ENCODE measurements at places on chromosomes 6 and 20. TPM values are rescaled to one million over a fixed set of nuclear protein-coding genes. Genes with fewer than 3 reads are reported as not detected.
A peak's percentile ranks its signal among the peaks of the same experiment; 100 is the strongest.

DNA sequence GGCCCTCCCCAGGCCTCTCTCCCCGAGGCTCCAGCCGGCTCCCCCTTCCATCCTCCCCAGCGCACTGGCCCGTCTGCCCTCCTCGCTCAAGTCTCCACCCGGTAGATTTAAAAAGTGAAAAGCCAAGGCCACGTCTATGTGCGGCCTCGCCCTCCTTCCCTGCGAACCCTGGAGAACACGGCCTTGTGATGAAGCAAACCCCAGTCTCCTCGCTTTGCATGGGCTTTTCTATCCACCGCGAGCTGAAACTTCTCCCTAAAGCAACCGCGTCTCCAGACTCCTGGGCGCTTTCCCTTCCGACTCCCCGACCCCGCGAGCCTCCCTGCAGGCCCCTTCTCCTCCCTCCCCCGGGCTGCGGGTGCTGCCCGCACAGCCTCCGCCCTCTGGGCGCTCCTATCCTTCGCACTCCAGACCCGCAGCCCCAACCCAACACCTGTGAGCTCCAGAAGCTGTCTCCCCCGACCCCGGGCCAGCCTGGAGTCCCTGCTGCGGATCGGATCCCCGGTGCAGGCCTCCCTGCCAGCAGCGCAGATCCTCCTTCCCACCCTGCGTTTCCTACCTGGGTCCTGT is 265.2 kb upstream of the QKI start:
- H3K4me1 ChIP-seq: no peaks in the 10 kb centered on the region
- no peak overlapping the region for H3K4me3 ChIP-seq
- no peak for DNase-seq
- H3K27ac ChIP-seq: no peak overlapping the region
- no peaks in the 10 kb centered on the region for H3K36me3 ChIP-seq
- H3K27me3 ChIP-seq: no peaks in the 10 kb centered on the region

GRCh38 chr6:89495961-89496535 is 63.1 kb downstream of the ANKRD6 start:
- H3K36me3 ChIP-seq: no peaks in the 10 kb centered on the region
- no peak overlapping the region for H3K4me3 ChIP-seq
- H3K4me1 ChIP-seq: peaks cover 10% of the 10 kb centered on the region
- DNase-seq: no peak
- no peaks in the 10 kb centered on the region for H3K27me3 ChIP-seq
- H3K27ac ChIP-seq: no peak overlapping the region

PDYN gene
- total RNA-seq: not detected

DNA sequence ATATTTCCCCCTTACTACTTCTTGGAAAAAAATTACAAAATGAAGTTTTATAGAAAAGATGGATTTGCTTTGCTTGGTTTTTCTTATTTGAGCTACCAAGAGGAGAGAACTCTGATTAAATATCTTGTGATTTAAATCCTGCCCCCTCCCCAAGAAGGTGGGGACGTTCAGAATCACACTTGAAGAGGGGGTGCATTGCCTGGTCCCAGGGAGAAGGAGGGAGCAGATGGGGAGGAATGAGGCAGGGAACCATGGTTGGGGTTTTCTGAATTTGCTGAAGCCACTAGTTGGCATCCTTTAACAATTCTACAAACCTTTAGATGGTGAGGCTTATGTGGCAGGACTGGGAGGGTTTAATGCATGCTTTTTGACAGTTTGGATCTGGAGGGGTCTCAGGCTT is 5.5 kb downstream of the PCK1 start:
- H3K4me3 ChIP-seq: no peak overlapping the region
- H3K36me3 ChIP-seq: no peaks in the 10 kb centered on the region
- H3K27me3 ChIP-seq: no peaks in the 10 kb centered on the region
- no peak for DNase-seq
- H3K27ac ChIP-seq: no peak overlapping the region

GRCh38 chr6:135839121-135839520 is 12.4 kb upstream of the PDE7B start:
- H3K4me3 ChIP-seq: no peak overlapping the region
- no peaks in the 10 kb centered on the region for H3K36me3 ChIP-seq
- H3K27me3 ChIP-seq: peaks cover 98% of the 10 kb centered on the region
- DNase-seq: no peak
- peaks cover 5% of the 10 kb centered on the region for H3K4me1 ChIP-seq
- no peak overlapping the region for H3K27ac ChIP-seq

- DNase-seq: no peak
- no peaks in the 10 kb centered on the region for H3K4me1 ChIP-seq
- no peaks in the 10 kb centered on the region for H3K36me3 ChIP-seq
- no peak overlapping the region for H3K4me3 ChIP-seq
- no peak overlapping the region for H3K27ac ChIP-seq
- H3K27me3 ChIP-seq: peaks cover 3% of the 10 kb centered on the region
Measured at GRCh38 chr6:137724495-137725211, 142.4 kb upstream of the TNFAIP3 start.

DNA sequence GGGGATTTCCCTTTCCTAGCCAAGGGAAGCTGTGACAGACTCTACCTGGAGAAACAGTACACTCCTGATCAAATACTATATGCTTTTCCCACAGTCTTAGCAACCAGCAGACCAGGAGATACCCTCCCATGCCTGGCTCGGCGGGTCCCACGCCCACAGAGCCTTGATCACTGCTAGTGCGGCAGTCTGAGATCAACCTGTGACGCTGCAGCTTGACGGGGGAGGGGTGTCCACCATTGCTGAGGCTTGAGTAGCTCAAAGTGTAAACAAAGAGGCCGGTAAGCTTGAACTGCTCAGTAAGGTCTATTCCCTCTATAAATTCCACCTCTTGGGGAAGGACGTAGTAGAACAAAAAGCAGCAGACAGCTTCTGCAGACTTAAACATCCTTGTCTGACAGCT is 63.2 kb downstream of the WASF1 start:
- no peaks in the 10 kb centered on the region for H3K27me3 ChIP-seq
- no peak overlapping the region for H3K4me3 ChIP-seq
- H3K36me3 ChIP-seq: peaks cover 18% of the 10 kb centered on the region
- DNase-seq: no peak
- H3K4me1 ChIP-seq: peaks cover 4% of the 10 kb centered on the region
- H3K27ac ChIP-seq: no peak overlapping the region

DNA sequence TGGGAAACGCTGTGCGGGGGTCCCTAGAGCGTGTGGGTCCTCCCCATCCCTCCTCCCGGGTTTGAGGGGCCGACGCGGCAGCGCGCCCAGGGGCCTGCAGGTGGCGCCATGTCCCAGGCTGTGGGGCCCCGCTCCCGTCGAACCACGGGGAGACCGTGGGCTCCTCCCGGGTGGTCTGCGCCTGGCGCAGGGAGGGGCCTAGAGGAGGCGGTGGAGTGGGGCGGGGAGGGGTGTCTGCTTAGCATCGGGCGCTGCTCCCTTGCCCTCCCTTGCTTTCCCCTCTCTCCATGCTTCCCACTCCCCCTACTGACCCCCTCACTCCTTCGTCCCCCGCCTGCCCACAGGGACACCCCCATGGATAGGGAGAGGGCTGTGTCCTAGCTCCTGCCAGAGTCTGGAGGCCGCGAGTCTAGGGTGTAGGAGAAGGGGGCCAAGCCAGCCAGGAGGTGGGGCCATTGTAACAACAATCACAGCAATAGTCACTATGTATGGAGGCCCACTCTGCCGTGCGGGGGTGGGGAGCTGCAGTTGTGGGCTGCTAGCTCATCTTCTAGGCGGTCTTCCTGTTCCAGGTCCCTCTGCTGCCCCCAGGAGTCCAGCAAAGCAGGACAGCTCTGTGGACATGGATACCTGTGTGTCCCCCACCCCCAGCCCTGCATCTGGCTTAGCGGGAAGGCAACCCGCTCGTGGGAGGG is 51.7 kb downstream of the CHMP4B start:
- peaks cover 6% of the 10 kb centered on the region for H3K4me1 ChIP-seq
- H3K4me3 ChIP-seq: peak overlapping the region; percentile 38
- peak overlapping the region; percentile 52 for H3K27ac ChIP-seq
- peak; percentile 78 for DNase-seq

RAET1G gene
- not detected for total RNA-seq

DNA sequence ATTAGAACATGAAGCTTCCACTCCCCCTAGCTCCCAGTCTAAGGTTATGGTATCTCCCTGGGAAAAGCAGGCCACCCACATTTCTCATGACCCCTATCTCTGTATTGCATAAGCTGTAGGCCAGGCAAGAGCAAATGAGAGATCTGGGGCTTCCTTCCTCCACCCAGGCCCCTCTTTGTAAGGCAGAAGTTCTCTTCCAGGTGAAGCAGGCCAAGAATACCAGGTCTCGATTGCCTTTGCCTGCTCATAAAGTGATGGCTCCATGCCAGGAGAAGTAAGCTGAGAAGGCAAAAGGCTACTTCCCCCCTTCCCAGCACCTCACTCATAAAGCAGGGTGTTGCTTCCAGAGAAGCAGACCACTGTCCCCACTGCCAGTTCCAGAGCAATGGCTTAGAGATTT is 144.1 kb upstream of the KCNK16 start:
- no peaks in the 10 kb centered on the region for H3K36me3 ChIP-seq
- no peak overlapping the region for H3K4me3 ChIP-seq
- H3K27ac ChIP-seq: no peak overlapping the region
- H3K27me3 ChIP-seq: no peaks in the 10 kb centered on the region
- DNase-seq: no peak
- H3K4me1 ChIP-seq: no peaks in the 10 kb centered on the region

DNA sequence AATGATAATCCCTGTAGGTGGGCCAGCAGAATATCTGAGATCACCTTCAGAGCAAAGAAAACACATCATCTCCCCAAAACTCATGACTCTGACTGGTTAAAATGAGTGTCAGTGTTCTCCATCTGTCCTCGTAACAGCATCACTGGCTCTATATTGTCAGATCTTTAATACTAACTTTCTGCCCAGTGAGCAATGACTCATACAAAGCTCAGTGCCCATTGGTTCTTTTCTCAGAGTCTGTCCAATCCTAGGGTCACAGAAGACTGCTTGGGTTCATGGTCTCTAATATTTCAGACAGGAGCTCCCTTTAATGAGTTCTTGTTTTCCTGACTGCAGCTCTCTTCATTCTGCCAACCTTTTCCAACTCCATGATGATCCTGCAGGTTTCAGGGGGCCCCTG is 36.4 kb downstream of the HLA-DPB1 start:
- DNase-seq: peak; percentile 59
- no peak overlapping the region for H3K27ac ChIP-seq
- no peaks in the 10 kb centered on the region for H3K36me3 ChIP-seq

DNA sequence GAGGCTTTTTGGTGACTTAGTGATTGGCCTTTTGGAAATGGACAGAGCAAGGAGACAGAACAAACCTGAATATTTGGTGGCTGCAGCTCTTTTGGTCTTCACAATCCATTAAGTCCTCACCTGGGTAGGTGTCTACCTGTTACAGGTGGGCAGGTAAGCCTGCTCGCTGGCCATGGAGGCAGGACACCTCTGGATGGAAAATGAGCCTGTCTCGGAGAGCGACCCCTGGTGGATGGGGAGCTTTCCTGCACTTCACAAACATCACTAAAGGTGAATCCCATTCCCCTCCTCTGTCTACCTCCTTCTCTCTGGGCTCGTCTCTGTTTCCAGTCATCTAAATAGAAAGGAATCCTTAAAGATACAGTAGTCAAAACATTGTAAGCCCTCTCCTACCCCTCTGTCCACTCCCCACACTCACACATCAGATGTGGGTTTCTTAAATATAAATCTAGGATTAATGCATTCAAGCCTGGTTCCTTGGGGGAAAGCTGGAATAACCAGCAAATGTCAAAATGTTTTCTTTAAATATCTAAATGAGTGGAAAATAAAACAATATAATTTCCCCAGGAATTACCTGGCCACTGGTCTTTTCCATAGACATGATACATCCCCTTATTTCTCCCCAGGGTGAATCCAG is 304.9 kb downstream of the CDH26 start:
- no peaks in the 10 kb centered on the region for H3K36me3 ChIP-seq
- no peak overlapping the region for H3K4me3 ChIP-seq
- peak; percentile 47 for DNase-seq
- H3K27ac ChIP-seq: no peak overlapping the region
- no peaks in the 10 kb centered on the region for H3K4me1 ChIP-seq
- H3K27me3 ChIP-seq: peaks cover 25% of the 10 kb centered on the region

PHF3 gene
- total RNA-seq: 52.0 TPM

GRCh38 chr6:31898383-31899011 is 999 bp upstream of the EHMT2 start:
- H3K4me3 ChIP-seq: peak overlapping the region; percentile 83
- peaks cover 28% of the 10 kb centered on the region for H3K4me1 ChIP-seq
- no peaks in the 10 kb centered on the region for H3K27me3 ChIP-seq
- H3K27ac ChIP-seq: peak overlapping the region; percentile 82
- peaks cover 24% of the 10 kb centered on the region for H3K36me3 ChIP-seq
